ENCODE measurements at places on chromosomes 2 and 18. TPM values are rescaled to one million over a fixed set of nuclear protein-coding genes. Genes with fewer than 3 reads are reported as not detected.

Gene EIF2B4
- 33.2 TPM for total RNA-seq

Gene TYMS
- 37.3 TPM for total RNA-seq

Gene CCDC141
- under 0.01 TPM for total RNA-seq

Gene CSRNP3
- total RNA-seq = 0.15 TPM

Gene ACOXL
- not detected for total RNA-seq
